Effector CD4-positive, alpha-beta T cell (primary cell): ENCODE measurements at places on chromosomes 11 and 22.

DNA sequence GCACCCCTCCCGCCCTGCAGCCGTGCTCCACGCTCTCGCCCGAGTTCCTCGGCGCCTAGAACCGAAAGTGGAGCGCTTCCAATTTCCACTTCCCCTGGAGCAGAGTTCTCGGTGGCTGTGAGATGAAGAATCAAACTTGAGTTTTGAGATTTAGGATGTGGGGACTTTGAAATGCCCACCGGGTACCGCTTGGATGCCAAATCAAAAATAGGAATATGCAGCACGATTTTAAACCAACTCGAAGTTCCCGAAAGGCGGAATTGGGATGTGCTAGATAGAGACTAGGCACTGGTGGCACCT, 569 bp downstream of the POLA2 start:
- DNase-seq = no peak

- DNase-seq = no peak
These were observed 4.6 kb downstream of the C11orf71 start for GRCh38 chr11:114395736-114396135.

DNA sequence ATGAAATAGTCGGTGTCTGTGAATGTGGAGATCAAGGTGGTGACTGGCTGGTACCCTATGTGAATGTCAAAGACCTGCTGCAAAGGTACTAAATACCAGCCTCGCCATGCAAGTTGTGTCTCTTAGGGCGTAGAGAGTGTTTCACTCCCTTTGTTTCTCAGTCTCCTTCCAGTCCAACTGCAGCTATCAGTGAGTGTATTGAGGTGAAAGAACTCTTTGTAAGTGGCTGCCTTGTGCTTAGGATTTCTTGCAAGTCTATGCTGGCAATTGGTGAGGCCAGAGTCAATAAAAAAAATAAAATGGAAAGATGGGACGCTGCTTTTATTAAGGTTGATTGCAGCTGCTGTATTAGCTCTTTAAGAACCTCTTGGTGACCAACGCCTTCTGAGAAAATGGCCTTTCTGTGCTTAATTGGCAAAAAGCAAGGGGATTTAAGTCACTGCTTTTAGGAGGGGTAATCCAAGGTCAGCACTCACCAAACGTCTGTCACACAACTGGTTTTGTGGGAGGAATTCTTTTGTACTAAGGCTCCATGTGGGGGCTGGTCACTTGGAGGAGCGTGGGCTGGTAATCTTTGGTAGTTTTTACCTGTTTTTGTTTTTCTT, 95.1 kb downstream of the PARVA start:
- DNase-seq = no peak

DNA sequence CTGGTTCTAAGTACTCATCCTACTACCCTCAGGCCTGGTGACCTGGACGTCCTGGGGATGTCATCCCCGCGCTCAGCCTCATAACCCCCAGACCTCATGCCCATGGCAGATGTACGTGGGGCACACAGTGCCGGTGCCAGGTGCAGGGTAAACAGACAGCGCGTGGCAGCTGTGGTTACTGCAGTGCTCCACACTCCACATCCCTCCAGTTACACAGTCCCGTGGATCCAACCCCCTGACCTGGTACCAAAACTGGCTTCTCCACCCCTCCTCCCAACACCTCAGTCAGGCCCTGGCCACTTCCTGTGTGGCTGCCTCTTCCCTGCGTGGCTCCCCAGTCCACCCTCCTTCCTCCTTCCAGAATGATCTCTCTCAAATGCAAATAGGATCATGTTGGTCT, 95.2 kb downstream of the DSCAML1 start:
- DNase-seq = no peak

GRCh38 chr11:111069066-111069465, 176.5 kb upstream of the POU2AF2 start:
- DNase-seq = no peak

DNA sequence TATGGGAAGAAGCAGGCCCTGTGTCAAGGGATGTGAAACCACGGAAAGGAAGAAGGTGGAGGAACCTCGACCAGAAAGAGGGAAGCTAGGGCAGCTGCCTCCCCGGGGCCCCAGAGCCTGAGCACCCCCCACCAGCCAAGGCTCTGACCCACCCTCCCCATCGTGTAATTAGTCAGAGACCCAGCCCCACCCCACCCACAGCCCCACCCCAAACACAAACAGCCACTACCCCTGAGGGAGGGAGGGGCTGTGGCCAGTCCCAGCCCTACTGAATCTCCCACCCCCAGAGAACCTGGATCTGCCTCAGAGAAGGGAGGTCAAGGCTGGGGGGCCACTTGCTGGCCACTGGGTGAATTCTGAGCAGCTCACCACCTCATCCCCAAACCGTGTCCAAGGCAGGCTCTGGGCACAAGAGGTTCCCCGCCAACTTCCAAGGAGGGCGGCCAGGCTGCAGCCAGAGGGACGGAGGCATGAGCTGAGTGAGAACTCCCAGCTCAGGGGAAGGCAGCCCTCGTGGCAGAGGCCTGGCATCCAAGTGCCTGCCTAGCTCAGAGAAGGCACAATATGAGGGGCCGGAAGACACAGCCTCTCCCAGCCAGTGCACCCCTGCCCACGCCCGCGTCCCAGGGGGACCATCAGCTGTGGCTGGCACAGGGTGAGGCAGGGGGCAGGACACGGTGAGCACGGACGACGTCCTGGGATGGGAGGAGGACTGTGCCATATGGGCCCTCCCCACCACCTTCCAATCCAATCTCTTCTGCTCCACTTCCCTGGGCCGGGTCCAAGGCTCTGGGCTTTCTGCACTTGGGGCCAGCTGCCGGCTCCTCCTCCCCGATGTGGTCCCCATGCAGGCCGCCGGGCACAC, 2.7 kb downstream of the PLXNB2 start:
- no peak for DNase-seq

GRCh38 chr11:37788141-37788877, 1190.3 kb upstream of the RAG2 start:
- no peak for DNase-seq

DNA sequence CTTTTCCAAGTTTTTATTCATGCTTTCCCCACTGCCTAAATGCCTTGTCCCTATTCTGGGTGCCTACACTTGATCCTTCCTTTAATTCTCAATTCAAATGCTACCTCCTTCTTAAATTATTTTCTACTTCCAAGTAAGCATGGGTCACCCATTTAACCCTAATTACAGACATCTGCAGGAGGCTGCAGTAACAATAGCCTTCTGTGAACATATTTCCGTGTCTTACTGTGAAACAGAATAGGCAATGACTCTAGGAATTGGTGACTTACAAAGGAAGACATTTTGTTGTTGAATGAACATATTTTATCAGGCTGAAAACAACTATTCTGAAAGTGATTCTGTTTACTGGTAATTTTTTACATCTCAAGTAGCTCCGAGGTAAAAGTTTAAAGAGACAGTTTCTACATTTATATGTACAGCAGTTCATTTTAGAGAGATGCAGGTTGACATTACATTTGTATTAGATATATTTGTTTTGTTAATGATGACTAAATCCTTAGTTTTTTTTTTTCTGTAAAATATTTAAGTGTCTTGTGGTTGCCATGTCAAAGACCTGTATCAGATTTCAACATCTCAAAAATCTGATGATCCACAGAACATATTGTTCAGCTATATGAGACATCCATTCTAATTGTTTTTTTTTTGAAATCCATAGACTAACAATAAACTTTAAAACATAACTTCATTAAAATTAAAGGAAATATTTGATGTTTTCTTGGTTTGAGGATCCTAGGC, 316.8 kb downstream of the CASP12 start:
- no peak for DNase-seq

- no peak for DNase-seq
These were observed 7.5 kb downstream of the PVALB start for GRCh38 chr22:36809351-36809750.

GRCh38 chr11:62472063-62472884, 53.4 kb downstream of the SCGB1A1 start:
- no peak for DNase-seq

GRCh38 chr22:47033648-47034000, 271.2 kb downstream of the TBC1D22A start:
- DNase-seq = no peak

GRCh38 chr22:30889268-30889995, 79.1 kb downstream of the MORC2 start:
- no peak for DNase-seq

DNA sequence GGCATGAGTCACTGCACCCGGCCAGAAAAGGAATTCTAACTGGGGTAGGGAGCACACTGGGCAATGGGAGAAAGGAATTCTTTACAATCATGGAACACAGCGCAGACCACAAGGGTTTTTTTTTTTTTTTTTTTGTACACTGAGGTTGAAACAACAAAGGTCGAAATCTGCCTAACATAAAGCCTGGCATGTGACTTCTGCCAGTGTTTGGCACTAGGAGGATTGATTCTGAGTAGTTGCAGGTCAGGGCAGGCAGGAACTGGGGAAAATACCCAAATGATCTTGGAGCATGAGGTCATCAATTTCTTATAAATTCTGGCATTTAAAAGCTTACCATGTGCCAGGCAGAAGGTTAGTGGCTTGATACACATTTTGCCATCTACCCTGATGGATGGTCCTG, 202.0 kb upstream of the SNX19 start:
- DNase-seq = no peak

- DNase-seq = no peak
These were observed 6.5 kb downstream of the SYT13 start for GRCh38 chr11:45279645-45280044.

GRCh38 chr11:73347067-73347466, 29.1 kb upstream of the RELT start:
- DNase-seq = no peak

DNA sequence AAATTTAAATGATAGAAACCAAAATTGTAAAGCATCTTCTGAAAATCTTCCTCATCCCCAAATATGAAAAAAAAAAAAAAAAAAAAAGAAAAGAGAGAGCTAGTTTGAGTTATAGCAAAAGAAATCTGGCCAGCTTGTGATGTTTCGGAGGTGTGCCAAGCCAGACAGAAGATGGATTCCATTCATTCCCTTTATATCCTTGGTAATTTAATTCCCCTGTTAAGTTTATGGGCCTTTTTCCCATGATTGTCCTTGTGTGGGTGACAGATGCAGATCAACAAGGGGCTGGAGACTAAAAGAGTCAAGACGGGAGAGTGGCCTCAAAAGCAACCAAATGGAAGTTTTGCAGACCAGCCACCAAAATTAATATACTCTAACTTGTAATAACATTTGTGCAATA, 47.6 kb upstream of the PARVA start:
- no peak for DNase-seq

DNA sequence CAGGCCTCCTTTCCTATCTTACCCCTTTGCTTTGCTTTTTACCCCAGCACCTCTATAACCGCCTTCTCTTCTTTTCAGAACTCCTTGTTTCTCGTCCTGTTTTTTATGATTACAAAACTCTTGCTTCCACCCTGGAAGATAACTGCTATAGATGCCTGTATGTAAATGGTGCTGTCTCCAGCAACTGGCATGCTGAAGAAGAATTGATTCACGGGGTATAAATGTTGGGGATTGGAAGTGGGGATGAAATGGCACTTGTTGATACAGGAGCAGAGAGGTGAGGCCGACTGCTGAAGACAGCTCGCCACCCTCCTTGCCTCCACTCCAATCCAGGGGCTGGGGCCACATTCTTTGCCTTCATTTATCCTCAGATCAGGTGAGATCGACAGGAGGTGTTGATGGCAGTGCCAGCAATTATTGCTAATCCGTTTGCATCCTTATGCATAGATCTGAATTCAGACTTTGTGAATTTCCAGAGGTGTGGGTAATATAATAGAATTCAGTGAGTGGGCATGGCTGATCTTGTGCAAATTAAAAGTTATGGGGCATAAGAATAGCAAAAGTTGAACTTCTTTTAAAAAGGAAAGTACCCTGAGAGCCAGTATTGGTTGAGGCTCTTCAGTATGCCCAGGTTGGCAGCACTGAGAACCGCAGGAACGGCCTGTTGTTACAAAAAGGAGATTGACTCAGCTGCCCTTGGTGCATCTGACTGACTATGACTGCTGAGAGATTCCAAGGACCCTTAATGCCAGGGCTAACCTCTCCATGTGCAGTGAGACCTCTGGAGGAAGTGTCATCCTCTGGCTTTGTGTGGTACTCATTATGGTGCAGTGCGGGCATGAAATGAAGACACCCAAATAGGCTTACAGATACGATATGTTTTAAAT, 5.3 kb downstream of the NEAT1 start:
- DNase-seq = peak; percentile 39

- DNase-seq = no peak
These were observed 51.8 kb downstream of the THAP12 start for GRCh38 chr11:76329084-76329648.

- no peak for DNase-seq
These were observed 78.8 kb downstream of the DGCR2 start for GRCh38 chr22:19043121-19044085.

DNA sequence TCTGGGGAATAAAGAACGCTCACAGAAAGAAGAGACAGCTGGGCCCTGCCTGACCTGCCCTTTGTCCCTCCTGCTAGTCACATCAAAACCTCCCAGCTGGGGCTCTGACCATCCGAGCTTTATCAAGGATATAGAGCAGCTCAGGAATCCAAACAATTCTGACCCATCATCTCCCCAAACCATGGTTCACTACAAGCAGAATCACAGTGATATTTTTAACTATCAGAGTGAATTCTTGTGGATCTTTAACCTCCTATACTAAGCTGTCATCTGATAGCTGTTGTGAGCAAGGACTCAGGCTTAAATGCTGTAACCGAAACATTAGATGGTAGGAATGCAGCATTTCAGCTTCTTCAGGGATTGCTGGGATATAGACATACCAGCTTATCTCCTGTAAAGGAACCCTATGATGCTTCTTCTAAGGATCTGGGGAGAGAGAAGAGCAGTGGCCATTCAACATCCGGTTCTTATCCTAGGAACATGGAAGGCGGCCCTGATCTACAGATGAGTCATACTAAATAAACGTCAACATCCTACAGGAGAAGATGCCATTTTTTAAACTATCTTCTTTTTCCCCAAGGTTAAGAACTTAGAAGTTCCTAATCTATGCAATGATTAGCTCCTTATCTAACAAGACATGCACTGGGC, 84.7 kb upstream of the AKIP1 start:
- DNase-seq = no peak

DNA sequence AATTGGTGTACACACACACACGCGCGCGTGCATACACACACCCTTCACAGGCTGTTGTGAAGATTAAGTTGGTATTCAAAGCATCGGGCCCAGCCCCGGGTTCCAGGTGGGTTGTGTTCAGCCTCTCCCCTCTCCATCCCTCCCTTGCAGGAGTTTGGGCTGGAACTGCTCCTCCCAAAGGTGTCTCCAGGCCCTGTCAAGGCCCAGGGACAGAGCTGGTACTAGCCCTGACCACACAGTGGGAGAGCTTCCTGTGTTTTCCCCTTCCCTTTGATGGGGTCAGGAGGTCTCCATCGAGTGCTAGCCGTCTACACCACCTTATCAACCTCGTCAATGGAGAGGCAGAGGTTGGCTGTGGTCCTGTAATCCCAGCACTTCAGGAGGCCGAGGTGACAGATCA, 36.5 kb upstream of the CSNK1E start:
- DNase-seq = no peak

- DNase-seq = no peak
These were observed 769.5 kb upstream of the ANO3 start for GRCh38 chr11:25562417-25562816.
